ENCODE measurements at places on chromosomes 12 and 14.

DNA sequence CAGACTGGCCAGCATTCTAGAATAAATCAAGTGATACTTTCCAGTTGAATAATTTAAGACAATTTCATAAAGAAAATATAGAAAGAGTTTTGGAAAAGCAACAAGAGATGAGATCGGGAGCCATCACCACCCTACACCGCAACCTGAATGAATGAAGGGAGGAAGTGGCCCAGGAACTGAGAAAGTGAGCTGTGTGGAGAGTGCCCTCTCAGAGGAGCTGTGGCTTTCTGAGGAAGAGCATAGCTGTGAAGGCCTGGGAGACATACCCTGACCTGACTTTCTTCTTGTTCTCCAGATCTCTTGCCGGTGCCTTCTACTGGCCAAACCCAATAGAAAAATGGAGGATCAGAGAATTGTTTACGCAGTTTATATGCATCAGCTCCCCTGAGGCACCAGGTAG, 79.3 kb upstream of the TSPAN8 start:
- no peak for DNase-seq

DNA sequence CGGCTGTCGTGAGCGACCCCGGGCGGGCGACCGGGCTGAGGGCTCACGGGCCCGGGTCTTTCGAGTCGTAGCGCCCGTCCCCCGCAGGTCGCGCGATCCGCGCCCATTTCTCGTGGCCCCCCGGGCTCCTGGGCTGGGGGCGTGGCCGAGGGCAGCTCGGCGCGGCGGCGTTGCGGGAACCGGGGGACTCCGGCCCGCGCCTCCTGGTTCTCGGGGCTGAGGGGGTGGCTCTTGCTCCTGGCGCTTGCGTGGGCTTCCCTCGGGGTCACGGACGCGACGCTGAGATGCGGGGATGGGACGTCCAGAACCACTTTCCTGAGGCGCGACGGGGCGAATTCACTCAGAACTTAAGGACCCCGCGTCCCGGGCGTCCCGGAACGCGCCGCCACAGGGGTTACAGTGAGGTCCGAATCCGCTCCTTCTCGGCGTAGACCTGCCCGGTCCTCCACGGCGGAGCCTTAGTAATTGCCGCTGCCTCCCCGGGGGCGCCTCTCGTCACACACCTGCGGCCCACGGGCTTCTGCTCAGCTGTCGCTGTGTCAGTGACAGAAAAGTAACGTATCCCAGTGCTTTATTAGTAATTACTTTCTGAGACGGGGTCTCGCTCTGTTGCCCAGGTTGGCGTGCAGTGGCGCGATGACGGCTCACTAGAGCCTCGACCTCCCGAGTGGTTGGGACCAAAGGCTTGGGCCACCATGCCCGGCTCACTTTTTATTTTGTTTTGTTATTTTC, 606 bp downstream of the EP400 start:
- peak; percentile 30 for DNase-seq

GRCh38 chr12:29455087-29455486, 42.4 kb downstream of the OVCH1 start:
- no peak for DNase-seq

GRCh38 chr12:4154672-4155225, 118.8 kb upstream of the CCND2 start:
- DNase-seq = no peak

- no peak for DNase-seq
These were observed 72.8 kb upstream of the ARHGAP5 start for GRCh38 chr14:32004300-32004699.

GRCh38 chr14:41355866-41356265, 250.8 kb upstream of the LRFN5 start:
- no peak for DNase-seq

GRCh38 chr12:81229759-81230158, 151.9 kb downstream of the ACSS3 start:
- no peak for DNase-seq

DNA sequence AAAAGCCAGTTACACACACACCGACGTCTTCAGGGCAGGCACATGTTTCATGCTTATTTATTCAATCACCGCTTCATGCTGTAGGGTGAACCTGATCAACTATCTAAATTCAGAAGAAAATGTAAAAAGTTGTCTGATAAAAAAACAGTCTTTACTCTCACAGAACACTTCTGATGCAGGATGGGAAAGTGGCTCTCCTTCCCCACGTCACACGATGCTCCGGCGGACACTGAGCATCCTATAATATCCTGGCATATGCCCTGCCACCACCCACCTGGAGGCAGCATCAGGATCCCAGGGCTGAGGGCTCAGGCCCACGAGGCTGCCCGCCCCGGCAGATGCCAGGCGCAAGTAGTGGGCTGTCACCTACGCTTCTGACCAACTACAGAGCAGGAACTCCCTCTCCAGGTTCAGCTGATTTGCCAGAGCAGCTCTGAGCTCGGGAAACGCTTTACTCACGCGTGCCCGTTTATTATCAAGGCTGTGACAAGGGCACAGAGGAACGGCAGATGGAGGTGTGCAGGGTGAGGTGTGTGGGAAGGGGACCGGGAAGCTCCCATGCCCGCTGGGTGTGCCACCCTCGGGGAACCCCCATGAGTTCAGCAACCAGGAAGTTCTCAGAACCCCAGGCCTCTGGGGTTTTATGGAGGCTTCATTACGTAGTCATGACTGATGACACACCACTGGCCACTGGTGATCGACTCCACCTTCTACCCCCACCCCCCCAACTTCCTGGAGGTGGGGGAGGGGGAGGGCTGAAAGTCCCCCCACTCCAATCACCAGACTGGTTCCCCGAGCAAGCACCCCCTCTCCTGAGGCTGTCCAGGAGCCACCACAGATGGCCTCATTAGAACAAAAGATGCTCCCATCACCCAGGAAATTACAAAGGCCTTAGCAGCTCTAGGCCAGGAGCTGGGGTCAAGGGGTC, 32.1 kb downstream of the SLC15A4 start:
- no peak for DNase-seq

GRCh38 chr12:17148706-17149105, 542.7 kb upstream of the LMO3 start:
- DNase-seq = no peak

- no peak for DNase-seq
These were observed 5.5 kb downstream of the CARMIL3 start for GRCh38 chr14:24057271-24057670.

DNA sequence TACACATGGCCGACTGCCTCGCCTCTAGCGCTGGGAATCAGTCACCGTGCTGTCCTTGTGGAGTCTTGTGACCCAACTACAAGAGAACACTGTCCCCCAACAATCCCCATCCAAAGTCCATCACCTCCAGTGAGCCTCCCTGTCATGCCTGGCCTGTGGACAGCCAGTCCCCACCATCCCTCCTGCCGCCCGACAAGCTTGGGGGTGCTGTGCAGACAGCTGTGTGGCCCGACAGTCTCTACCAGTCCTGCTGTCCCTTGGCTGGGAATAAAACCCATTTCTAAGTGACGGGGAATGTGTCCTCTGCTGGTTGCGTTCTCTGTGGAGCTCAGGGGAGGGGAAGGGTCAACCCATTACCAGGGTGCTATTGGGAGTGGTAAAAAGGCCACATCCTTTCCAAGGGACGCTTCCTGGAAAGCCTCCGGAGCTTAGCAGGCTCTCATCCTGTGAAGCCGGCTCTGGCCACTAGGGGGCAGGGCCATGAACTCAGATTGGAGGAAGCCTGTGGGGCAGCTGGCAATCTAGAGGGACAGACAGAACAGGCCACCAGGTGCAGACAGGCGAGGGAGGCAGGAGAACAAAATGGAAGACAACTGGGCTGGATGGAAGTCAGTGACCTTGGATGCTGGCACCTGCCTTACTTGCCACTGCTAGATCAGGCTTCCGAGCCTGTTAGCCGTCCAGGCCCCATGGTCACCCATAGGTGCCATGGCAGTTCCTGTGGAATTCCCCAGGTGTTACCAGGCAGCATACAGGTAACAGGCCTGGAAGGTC, 12.0 kb upstream of the BLTP3B start:
- DNase-seq = peak; percentile 64

Data from activated CD8-positive, alpha-beta memory T cell treated with anti-CD3 and anti-CD28 coated beads for 1 hour (primary cell).